Neural crest cell (in vitro differentiated cells): ENCODE measurements at places on chromosomes 5 and 9.

DNA sequence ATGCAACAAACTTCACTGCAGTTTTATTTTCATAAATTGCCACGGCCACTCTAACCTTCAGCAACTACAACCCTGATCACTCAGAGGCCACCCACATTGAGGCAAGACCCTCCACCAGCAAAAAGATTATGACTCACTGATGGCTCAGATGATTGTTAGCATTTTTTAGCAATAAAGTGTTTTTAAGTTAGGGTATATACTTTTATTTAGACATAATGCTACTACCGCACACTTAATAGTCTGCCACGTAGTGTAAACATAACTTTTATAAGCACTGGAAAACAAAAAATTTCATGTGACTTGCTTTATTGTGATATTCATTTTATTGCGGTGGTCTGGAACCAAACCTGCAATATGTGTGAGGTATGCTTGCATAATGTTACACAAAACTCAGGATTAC, 257.9 kb downstream of the ZSWIM6 start:
- H3K4me1 ChIP-seq, result peaks cover 12% of the 10 kb centered on the region
- DNase-seq, result no peak
- no peaks in the 10 kb centered on the region for H3K27me3 ChIP-seq
- H3K4me3 ChIP-seq, result no peak overlapping the region

DNA sequence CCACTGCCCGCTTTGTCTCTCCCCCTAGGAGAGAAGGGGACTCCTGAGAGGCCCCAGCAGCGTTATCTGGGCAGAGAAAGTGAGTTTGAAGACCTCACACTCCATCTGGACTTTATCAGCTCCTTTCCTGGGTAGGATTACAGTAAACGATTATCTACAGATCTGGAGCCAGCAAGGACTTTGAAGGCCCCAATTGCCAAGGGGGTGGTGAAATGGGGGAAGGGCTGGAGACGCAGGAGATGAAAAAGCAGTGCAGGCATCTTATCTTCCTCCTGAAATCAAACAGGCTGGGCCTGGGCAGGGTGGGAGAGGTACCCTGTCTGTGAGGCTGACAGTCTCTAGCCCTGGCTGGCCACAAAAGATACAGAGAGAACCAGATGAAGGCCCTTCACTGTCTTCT, 105.8 kb upstream of the MSX2 start:
- no peak overlapping the region for H3K4me3 ChIP-seq
- no peak for DNase-seq
- H3K27me3 ChIP-seq, result no peaks in the 10 kb centered on the region
- peak overlapping the region; percentile 14 for H3K27ac ChIP-seq

- no peak overlapping the region for H3K4me3 ChIP-seq
- peaks cover 22% of the 10 kb centered on the region for H3K4me1 ChIP-seq
- H3K36me3 ChIP-seq, result no peaks in the 10 kb centered on the region
- peaks cover 35% of the 10 kb centered on the region for H3K27me3 ChIP-seq
- no peak overlapping the region for H3K27ac ChIP-seq
- DNase-seq, result no peak
Observed at GRCh38 chr5:1661311-1661710, 137.6 kb upstream of the LPCAT1 start.

- H3K27ac ChIP-seq, result no peak overlapping the region
- no peak overlapping the region for H3K4me3 ChIP-seq
- peaks cover 18% of the 10 kb centered on the region for H3K4me1 ChIP-seq
- no peak for DNase-seq
- H3K27me3 ChIP-seq, result no peaks in the 10 kb centered on the region
Observed at GRCh38 chr9:13576101-13576500, 296.6 kb upstream of the MPDZ start.

- H3K4me3 ChIP-seq, result no peak overlapping the region
- H3K27ac ChIP-seq, result peak overlapping the region; percentile 84
- peaks cover 7% of the 10 kb centered on the region for H3K4me1 ChIP-seq
- H3K27me3 ChIP-seq, result peaks cover 26% of the 10 kb centered on the region
- no peaks in the 10 kb centered on the region for H3K36me3 ChIP-seq
- no peak for DNase-seq
Observed at GRCh38 chr9:136773386-136774044, 9.2 kb upstream of the LCN15 start.

GRCh38 chr9:105832096-105832710, 137.9 kb downstream of the TMEM38B start:
- no peaks in the 10 kb centered on the region for H3K36me3 ChIP-seq
- no peak overlapping the region for H3K4me3 ChIP-seq
- no peaks in the 10 kb centered on the region for H3K27me3 ChIP-seq
- no peak for DNase-seq
- H3K27ac ChIP-seq, result peak overlapping the region; percentile 20

DNA sequence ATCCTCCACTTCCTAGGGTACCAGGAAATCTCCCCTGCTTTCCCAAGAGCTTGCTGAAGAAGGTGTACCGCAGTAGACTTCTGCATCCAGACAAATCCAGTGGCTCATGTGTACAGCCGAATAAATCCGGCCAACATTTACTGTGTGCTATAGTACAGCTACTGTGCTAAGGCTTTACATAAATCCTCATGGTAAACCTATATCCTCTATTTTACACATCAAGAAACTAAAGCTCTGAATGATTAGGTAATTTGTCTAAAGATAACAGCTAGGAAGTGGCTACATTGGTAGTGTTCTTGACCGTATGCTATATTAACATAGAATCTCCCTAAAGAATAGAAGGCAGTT, 511 bp upstream of the WDR41 start:
- H3K4me3 ChIP-seq, result peak overlapping the region; percentile 98
- no peak overlapping the region for H3K27ac ChIP-seq
- DNase-seq, result no peak
- peaks cover 42% of the 10 kb centered on the region for H3K27me3 ChIP-seq
- H3K4me1 ChIP-seq, result peaks cover 13% of the 10 kb centered on the region
- H3K36me3 ChIP-seq, result peaks cover 2% of the 10 kb centered on the region

- no peak for DNase-seq
- H3K4me3 ChIP-seq, result no peak overlapping the region
- no peaks in the 10 kb centered on the region for H3K27me3 ChIP-seq
- H3K27ac ChIP-seq, result no peak overlapping the region
- no peaks in the 10 kb centered on the region for H3K36me3 ChIP-seq
Observed at GRCh38 chr5:22102823-22103359, 750.3 kb downstream of the CDH12 start.

GRCh38 chr9:97558701-97559101, 57.2 kb downstream of the TMOD1 start:
- H3K36me3 ChIP-seq, result no peaks in the 10 kb centered on the region
- H3K4me3 ChIP-seq, result no peak overlapping the region
- no peak overlapping the region for H3K27ac ChIP-seq
- H3K27me3 ChIP-seq, result peaks cover 9% of the 10 kb centered on the region
- no peaks in the 10 kb centered on the region for H3K4me1 ChIP-seq
